ENCODE measurements at places on chromosomes 6 and 20. TPM values are rescaled to one million over a fixed set of nuclear protein-coding genes. Genes with fewer than 3 reads are reported as not detected.

SLC17A3 gene
- total RNA-seq = not detected

TINAG gene
- total RNA-seq = not detected

ADNP gene
- total RNA-seq = 63.9 TPM

- DNase-seq = no peak
These were observed 156.6 kb downstream of the UNC5CL start for GRCh38 chr6:40882323-40882997.

C4B gene
- 3.7 TPM for total RNA-seq

CYP21A2 gene
- 0.11 TPM for total RNA-seq

DNA sequence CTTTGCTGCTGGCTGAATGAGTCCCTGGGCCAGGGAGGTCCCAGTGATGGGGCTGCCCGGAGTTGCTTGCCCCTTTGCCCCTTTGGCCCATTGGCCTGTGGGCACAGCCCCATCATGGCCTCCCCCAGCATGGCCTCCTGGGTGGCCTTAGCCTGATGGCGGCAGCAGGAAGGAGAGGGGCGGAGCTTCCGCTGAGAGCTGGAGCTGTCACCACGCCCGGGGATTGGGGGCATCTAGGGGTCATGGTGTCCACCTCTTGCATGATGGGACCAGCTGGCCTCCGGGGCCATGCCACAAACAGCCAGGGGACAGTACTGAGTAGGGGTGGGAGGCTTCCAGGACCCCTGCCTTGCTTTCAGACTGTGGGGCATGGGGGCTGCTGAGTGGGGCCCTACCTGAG is 31.5 kb upstream of the GATA5 start:
- DNase-seq = no peak

GRCh38 chr6:44670146-44670545 is 282.6 kb downstream of the CDC5L start:
- DNase-seq = no peak

FAM110A gene
- 1.2 TPM for total RNA-seq

DNA sequence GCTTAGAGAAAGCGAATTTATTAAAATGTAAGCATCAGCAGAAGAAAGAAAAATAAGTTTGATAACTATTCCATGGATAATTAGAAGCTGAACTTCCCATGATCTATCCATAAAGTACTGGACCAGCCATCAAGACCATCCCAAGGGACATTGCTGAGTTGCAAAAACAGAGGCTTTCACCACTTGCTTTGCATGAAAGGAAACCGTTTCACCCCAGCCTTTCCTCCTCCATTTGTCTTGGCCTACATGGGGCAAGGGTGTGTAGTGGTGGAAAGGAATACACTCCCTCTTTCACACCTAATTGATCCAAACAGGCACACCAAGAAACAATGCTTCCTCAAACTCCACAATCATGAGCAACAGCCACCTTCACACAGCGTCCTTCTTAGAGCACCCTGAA is 10.4 kb downstream of the HIVEP2 start:
- no peak for DNase-seq

DNA sequence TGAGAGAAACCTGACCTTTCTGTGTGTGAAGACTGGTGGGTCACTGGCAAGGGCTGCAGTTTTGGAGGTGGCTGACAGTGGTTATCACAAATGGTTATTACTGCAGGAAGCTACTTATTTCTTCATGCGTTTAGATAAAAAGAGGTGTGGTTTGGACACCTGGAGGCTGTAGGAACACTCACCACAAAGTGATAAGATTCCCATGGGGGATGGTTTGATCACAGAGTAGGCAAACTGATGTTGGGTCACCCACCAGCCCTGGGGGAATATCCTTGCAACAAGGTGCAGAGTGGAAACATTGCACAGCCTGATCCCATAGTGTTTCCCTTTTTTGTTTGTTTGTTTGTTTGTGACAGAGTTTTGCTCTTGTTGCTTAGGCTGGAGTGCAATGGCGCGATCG is 33.9 kb upstream of the RNGTT start:
- no peak for DNase-seq

DNA sequence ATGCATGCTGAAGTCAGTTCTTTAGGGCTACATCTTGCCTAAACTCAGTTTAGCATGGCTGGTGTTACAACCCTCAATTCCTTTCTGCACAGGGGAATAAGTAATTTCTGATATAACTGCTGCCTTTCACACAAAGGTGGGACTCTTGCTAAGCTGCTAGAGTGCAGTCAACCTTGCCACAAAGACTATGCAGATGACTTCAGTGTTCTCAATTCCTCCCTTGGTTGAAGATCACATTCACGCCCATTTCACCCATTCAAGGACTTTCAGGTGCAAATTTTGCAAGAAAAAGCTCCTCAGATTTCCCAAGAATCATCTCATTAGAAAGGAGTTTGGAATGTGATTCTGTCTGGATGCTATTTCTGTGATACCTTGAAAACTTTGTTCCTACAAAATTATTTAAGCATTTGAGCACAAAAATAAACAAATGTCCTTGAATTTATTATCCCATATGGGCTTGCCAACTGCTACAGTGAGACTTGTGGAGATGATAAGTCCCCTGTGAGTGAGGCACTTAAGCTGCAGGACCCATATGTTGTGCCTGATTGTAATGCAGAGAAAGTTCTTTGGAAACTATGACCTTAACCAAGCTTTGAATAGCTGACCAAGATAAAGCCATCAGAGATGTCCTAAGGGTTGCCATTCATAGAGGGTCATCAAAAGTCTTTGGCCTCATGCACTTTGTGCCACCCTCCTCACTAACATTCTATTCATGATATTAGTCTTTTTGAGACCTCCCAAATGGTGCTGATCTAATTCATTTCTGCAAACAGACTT is 111.8 kb downstream of the PLCB4 start:
- DNase-seq = no peak

CD24 gene
- 95.1 TPM for total RNA-seq

DNA sequence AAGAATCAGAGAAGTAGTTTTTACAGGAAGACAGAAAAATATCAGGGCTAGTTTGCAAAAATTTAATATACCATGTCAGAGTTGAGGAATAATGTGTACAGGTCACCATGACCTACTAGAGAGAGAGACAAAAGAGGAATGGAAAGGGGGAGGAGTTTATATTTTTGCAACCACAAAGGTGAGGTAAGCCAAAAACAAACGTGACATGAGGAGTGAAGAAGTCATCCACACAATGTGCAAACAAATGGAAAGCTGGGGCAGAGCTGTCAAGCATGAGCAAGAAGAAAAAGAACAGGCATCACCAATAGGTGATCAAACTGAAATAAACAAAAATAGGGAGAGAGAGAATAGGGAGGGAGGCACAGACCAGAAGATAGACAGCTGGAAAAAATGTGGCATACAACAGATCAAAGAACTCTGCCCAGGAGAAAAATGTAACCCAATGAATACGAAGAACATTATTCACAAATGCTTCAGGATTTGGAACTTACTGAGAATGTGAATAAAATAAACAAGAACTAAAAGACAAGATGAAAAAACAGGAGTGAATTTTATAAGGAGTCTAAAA is 15.5 kb downstream of the RARS2 start:
- no peak for DNase-seq

FKBP5 gene
- total RNA-seq = 4.6 TPM

GRCh38 chr20:39547546-39548408 is 585.6 kb downstream of the DHX35 start:
- no peak for DNase-seq

DNA sequence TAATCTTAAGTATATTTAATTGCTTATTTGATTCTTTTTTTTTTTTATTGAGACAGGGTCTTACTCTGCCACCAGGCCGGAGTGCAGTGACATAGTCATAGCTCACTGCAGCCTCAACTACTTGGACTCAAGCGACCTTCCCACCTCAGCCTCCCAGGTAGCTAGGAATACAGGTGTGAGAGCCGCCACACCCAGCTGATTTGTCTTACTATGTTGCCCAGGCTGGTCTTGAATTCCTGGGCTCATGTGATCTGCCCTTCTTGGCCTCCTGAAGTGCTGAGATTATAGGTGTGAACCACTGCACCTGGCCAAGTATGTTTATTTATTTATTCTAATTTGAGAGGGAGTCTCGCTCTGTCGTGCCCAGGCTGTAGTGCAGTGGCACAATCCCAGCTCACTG is 38.2 kb downstream of the PTPN1 start:
- no peak for DNase-seq

- no peak for DNase-seq
These were observed 130.0 kb downstream of the ERMARD start for GRCh38 chr6:169881398-169881797.

KIFC1 gene
- total RNA-seq = 4.2 TPM
